ENCODE measurements at places on chromosomes 2 and 18. TPM values are rescaled to one million over a fixed set of nuclear protein-coding genes. Genes with fewer than 3 reads are reported as not detected.

The BCL11A gene
- total RNA-seq: not detected

- DNase-seq: no peak
Observed at GRCh38 chr2:170298861-170299429, 121.0 kb downstream of the MYO3B start.

The DSG4 gene
- not detected for total RNA-seq

GRCh38 chr18:62209046-62209445 is 22.0 kb downstream of the RELCH start:
- no peak for DNase-seq

- DNase-seq: no peak
Observed at GRCh38 chr2:28427741-28428415, 35.2 kb downstream of the FOSL2 start.

The TUBA3E gene
- not detected for total RNA-seq

The CCDC148 gene
- total RNA-seq: 4.1 TPM

DNA sequence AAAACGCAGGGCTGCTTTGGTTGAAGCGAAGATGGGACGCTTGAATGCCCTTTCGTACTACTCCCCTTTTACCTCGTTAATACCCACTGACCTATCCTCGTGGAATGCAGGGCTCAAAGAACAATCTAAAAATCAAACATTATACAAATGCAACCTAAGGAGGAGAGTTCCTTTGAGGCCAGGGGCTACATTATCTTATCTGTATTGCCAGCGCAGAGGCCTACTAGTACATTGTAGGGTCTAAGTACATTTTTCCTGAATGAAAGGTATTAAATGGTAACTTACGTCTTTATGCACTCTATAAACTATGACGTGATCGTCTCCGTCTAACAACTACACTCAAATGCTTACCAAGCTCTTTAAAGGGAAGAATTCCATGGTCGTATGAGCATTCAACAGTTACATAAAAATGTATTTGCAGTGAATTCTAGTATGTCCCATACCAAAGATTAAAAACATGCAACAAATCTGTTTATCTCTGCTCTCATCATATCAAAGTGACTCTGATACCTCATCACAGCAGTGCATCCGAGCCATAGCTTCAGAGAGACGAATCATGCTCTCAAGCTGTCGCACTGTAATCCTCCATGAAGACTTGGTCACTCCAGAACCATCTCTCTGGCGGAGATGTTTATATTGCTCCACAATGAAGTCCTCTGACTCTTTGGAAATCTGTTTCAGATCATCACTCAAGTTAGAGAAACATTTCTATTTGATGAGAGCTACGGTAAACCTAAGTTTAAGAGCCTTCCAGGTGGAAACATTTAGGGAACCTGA is 14.1 kb upstream of the LCT start:
- DNase-seq: no peak

DNA sequence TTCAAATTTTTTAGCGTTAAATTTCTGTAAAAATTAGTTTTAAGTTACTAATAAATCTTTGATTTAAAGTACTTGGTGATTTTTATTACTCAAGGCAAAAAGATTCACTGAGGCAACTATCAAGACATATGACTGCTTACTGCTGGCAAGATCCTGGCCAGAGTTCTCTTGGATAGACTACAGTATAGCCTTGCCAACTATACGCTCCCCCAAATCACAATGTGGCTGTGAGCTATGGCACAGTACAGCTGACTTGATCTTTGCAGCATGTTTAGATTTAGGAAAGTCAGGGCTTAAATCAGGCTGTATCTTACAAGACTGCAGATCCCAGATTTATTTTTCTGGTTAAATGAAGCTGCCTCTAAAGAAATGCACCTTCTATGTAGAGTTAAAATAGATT is 26.5 kb downstream of the MSTN start:
- no peak for DNase-seq

The PELI1 gene
- total RNA-seq: 4.2 TPM

DNA sequence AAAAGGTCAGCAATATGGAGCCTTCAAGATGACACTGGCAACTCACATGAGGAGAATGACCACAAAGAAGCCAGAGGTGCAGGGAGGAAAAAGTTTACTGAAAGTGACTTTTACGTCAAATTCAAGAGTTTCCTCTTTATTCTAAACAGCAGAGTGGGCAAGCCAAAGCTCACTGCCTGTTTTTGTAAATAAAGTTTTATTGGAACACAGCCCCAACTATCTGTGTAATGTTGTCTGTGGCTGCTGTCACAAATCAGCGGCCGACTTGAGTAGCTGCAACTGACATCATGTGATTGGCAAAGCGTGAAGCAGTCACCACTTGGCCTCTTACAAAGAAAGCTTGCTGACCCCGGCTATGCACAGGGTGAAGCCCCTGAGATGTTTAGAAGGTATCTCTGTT is 9.2 kb upstream of the SULT1C2 start:
- no peak for DNase-seq

DNA sequence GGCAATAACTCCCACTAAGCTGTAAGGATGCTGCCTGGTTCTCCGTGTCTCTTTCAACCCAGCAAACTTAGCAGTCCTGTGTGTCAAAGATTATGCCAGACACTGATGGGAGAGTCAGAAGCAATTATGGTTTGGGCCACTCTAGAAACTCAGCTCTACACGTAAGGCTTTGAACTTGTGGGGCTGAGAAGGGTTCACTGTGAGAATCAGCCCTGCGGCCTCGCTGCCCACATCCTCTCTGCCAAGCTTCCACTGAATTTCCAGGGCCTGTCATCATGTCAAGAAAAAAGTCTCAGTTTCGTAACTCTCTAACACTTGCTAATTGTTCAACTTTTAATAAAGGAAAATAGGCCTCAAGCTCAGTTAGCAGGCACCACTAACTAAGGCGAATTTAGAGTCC is 308.8 kb upstream of the LYPD1 start:
- no peak for DNase-seq

The SP100 gene
- total RNA-seq: 1.2 TPM

DNA sequence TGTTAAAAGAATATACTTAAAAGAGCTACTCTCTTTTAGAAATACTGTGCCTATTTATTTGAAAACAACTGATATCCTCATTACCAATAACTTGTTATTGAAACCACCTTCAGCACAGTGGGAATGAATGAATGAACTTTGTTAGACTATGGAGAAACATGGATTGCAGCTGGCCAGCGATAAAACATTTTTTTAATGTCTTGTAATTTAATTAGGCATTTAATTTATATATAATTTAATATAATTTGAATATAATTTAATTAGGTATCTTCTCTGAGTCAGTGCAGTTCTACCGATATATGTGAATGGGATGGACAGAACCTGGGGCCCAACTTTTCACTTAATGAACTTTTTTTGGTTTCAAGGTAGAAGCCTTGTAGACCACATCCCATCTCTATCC is 94.4 kb downstream of the KCTD18 start:
- no peak for DNase-seq
